ENCODE measurements at places on chromosomes 12 and 14. TPM values are rescaled to one million over a fixed set of nuclear protein-coding genes. Genes with fewer than 3 reads are reported as not detected.

The KLHL33 gene
- 0.70 TPM for total RNA-seq

The SLC39A9 gene
- 46.4 TPM for total RNA-seq

- no peak for DNase-seq
Measured at GRCh38 chr12:132204063-132204792, 60.0 kb downstream of the NOC4L start.

GRCh38 chr12:100345020-100345767 lies 11.7 kb upstream of the SLC17A8 start:
- DNase-seq = no peak

- DNase-seq = no peak
Measured at GRCh38 chr14:33250963-33251362, 312.3 kb downstream of the NPAS3 start.

The EID3 gene
- total RNA-seq = 6.0 TPM

- no peak for DNase-seq
Measured at GRCh38 chr12:581321-581720, 81.9 kb downstream of the NINJ2 start.

DNA sequence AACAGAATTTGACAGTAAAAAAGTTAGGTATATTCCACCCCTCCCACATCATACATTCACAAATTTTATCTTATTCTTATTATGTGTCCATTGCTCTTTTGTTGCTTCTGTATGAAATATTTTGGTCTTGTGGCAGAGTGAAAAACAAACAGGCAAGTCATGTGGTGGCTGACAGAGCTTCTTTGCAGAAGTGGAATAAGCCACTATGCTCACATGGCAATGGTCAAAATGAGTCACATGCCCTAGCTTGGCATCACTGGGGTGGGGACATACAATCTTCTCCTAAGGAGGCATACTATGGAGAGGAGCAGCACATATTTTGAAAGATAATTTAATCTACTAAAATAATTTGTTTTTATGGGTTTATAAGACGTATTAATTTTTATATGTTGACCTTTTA lies 27.7 kb upstream of the CMA1 start:
- DNase-seq = no peak

DNA sequence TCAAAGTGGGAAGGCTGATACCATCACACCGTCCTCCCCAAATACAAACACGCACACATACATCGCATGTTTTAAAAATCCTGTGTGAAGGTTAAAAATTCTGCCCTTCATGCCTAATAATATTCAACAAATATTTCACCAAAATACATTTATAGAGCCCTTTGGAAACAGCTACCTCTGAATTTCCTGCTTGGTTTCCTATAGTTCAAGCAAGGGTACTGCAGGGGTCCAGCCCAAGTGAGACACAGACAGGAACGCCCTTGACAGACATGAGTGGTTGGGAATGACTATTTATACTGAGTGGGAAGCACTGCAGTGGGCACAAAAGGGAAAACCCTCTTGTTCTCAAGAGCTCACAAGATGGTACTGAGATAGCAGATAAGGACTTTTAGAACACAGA lies 51.0 kb downstream of the ST8SIA1 start:
- DNase-seq = no peak

- DNase-seq = no peak
Measured at GRCh38 chr12:124109760-124110159, 136.7 kb downstream of the ZNF664 start.

GRCh38 chr12:113464452-113464775 lies 7.3 kb downstream of the LHX5 start:
- no peak for DNase-seq

- DNase-seq = no peak
Measured at GRCh38 chr14:64208261-64208660, 85.9 kb downstream of the ESR2 start.

DNA sequence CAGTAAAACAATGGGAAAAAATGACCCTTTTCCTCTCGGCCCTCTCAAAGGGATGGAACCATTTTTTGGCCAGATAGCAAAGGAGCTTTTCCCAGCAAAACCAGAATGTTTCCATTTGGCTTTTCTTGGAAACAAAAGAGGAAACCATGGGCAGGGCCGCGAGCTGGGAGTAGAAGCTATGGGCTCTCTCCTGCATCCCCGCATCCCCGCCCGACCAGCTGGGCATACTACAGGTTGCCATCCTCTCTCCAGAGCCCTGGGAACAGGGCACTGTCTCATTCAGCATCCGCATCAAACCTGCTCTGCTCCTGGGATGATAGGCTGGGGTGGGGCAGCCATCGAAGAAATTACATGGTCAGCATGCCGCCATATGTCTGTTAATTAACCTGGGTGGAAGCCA lies 20.9 kb downstream of the CD9 start:
- DNase-seq = no peak

DNA sequence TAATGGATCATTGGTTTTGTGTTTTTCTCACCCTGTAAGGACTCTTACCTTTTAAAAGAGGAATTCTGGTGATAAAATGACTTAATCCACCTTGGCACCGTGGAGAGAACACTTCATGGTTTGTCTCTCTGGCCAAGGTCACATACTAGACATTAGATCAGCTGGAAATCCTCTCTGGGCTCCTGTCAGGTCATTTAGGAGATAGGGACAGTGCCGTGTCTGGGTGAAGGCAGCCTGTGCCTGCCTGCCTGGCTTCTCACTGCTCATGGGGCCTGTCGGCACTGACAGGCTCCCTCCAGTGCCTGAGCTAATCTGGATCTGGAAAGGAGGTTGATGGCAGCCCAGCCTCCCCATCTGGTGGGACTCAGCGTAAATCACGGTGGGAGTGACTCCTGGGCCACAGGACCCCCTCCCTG lies 5.7 kb downstream of the CRADD start:
- no peak for DNase-seq

DNA sequence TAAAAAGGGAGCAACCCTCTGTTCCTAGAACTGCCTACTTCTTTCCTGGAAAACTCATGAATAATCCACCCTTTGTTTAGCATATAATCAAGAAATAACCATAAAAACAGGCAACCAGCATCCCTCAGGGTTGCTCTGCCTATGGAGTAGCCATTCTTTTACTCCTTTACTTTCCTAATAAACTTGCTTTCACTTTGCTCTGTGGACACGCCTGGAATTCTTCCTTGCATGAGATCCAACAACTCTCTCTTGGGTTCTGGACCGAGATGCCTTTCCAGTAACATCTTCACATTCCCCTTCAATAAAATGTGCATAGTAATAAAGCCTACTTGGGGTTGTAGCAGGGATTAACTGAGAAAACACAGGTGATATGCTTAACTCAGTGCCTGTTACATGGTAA lies 286.4 kb upstream of the AMIGO2 start:
- DNase-seq = no peak

DNA sequence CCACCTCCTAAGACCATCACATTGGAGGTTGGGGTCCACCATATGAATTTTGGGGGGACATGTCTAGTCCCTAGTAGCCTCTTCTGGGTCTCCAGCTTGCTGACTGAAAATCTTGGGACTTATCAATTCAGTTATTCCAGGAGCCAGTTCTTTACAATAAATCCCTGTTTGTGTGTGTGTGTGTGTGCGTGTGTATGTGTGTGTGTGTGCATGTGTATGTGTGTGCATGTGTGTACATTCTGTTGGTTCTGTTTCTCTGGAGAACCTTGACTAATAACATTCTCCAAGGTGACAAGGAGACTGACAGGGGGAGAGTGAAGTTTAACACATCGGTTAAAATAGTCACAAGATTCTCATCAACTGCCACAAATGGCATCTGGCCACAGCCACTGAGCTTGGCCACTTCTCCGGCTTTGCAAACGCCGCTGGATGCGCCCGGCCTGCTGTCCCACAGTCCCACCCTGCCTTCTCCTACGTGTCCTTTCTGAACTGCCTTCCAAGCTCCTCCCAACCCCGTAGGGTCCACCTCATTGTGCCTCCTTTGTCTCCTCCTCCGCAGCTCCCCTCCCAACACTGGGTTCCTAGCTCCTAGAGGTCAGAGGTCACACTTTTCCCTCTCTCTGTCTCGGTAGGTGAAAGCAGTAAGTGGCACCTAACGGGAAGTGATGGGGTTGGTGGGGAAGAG lies 88.1 kb upstream of the DIO3 start:
- DNase-seq = no peak

DNA sequence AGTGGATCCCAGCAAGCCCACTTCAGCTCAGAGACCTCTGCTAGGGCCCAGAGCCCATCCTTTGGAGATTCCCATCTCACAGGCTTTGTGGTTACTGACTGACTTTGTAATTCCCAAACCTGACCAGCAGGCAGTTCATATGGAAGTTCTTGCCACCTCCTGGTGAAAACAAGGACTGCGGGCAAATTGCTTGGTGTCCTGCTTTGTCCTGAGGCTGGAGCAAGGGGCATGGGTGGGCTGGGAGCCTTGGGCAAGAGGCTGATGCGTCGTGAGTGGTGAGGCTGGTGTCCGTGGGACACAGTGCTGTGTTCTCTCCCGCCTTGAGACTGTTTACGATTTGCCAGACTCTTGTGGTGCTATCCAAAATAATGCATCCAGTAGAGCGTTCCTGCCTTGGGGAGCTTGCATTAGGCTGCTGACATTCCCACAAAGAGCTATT lies 91.0 kb downstream of the LRRC74A start:
- DNase-seq = no peak

The MANSC1 gene
- total RNA-seq = 25.2 TPM

GRCh38 chr14:23647619-23648018 lies 11.5 kb downstream of the DHRS2 start:
- DNase-seq = no peak

DNA sequence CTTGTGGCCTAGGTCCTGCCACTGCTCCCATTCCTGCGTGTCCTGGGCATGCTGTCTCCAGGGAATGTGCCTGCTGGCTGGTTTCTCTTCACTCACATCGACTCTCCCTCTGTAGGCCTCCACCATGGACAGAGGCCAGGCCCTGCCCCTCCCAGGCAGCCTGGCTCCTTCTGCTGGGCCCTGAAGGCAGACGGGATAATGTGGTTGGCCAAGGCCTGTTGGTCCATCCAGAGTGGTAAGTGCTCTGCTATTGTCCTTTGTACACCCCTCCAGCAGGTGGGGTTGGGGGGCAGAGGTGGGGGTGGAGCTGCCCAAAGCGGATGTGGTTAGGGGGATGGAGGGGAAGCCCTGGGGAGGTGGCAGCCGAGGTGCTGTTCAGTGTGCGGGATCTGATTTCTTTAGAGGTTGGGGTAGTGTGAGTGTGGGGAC lies 9.5 kb upstream of the NR4A1 start:
- DNase-seq = no peak

The LTB4R gene
- total RNA-seq = 3.4 TPM

The CLEC6A gene
- not detected for total RNA-seq

The CKAP4 gene
- 14.3 TPM for total RNA-seq

DNA sequence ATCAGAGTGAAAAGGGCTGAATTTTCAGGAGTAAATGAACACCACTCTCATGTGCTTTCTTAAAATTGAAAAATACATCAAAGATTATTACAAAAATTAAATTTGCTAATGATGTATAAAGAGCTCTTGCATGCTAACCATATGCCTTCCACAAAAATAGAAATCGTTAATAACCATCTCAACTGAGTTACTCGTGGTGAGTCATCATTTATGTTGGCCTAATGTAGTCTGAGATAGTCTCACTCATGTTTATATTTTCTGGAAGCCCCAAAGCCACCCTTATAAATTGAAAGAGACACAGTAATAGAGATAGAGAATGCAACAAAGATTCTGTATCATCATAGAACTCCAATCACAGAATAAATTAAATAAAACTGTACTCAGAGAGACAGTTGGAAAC lies 131.2 kb downstream of the KCNH5 start:
- DNase-seq = no peak

The KRT78 gene
- total RNA-seq = not detected

The SYNE3 gene
- total RNA-seq = 20.2 TPM

GRCh38 chr14:71497645-71498086 lies 434.6 kb upstream of the RGS6 start:
- no peak for DNase-seq

GRCh38 chr12:52582486-52582885 lies 8.8 kb upstream of the KRT74 start:
- DNase-seq = no peak

DNA sequence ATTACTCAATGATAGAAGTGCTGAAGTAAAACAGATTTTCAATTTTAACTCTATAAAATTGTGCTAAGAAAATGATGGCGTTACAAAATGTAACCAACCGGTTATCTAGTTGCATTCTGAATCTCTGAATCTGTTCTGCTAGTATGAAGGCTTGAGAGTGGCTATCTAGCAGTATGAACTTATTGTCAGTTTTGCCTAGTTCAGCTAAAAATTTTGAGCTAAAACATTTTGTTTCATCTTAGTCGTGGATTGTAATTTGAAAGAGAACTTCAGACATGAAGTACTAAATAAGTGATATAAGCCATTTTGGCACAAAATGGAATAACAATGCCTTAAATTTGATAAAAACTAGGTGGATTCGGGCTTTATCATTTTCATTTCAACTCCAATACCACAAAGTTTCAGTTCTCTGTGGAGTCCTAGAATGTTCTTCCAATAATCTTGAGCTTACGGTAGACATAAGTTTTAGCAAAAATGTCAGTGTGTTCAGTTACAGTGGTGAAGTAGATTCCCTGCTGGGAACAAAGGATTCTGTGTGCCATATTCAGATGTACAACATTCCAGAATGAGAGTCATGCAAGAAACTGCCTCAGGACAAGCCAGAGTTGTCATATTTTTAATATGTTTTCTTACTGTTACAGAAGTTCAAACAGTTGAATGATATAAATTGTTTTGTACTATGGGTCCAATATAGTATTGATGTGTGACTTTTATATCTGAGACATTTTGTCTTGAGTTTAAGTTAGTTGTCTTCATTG lies 28.1 kb downstream of the ATP6V1D start:
- DNase-seq = no peak

- DNase-seq = no peak
Measured at GRCh38 chr12:40312982-40313576, 88.3 kb downstream of the LRRK2 start.

GRCh38 chr12:9198012-9198411 lies 10.2 kb downstream of the PZP start:
- DNase-seq = no peak

The PLXNC1 gene
- 31.4 TPM for total RNA-seq

DNA sequence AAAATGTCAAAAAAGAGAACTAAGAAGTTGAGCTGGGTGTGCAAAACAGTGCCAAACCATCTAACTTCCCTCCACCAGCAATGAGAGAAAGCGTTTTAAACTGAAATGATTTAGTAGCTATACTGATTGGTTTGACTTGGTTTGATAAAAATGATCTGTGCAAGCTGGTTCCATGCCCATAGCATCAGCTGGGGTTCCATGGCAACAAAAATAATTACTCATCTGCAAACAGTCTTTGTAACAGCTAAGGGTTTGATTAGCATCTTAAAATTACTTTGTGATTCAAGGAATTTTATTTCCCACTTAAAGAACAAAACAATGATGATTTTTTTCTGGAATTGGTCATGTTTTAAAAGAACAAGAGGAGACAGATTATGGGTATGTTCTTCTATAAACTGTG lies 15.0 kb upstream of the BICD1 start:
- DNase-seq = no peak

Measured in dorsolateral prefrontal cortex (tissue), 122 donors.